ENCODE measurements at places on chromosomes 3 and 15.

DNA sequence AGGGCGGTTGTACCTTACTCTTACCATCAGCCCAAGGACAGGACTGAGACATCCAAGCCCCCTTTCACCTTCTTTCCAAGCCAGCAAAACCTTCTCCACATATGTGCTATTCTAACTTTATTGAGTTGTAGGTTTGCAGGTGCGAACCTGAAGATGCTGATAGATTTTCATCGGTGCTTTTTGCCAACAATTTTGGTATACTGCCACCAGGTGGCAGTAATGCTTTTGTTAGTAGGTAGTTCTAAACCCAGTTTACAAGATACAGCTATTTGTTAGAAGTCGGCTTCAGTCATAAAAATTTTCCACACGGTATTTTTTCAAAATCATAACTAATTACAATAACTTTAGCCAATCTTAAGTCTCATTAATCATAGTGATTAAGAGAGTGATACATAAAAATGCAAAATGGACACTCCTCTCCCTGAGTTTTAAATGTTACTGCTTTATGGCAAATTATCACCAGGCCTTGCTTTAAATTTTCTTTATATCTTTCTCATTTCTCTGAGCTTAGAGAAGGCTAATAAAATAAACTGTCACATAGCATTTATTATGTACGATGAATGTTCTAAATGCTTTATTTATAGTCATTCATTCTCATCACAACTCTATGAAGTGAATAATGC, 636 bp downstream of the TBC1D21 start:
- peak; percentile 60 for DNase-seq

DNA sequence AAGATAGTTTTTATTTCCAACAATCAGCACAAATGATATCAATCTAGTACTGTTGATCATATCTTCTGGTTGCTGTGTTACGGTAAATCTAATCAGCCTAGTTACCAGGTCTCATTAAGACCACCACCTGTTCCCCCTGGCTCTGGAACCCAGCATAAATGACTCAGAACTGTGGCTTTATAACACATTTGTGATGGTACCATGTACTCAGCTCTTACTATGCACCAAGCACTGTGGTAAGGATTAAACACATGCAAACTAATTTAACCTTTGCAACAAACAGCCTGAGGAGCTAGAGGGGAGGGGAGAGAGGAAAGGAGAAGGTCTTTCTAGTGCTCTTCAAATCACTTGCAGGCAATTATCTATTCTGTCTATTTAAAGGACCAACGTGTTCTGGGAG, 173.9 kb upstream of the LMCD1 start:
- DNase-seq: no peak

GRCh38 chr3:87873136-87873535, 185.7 kb downstream of the CGGBP1 start:
- DNase-seq: peak; percentile 53

GRCh38 chr3:154015307-154015706, 105.9 kb upstream of the ARHGEF26 start:
- no peak for DNase-seq

- no peak for DNase-seq
These were observed 31.4 kb downstream of the GPD1L start for GRCh38 chr3:32137870-32138269.

- no peak for DNase-seq
These were observed 65.5 kb downstream of the ADCY5 start for GRCh38 chr3:123383091-123384053.

GRCh38 chr3:22887664-22888291, 315.3 kb upstream of the UBE2E2 start:
- peak; percentile 61 for DNase-seq

- DNase-seq: peak; percentile 47
These were observed 33.0 kb upstream of the DENND4A start for GRCh38 chr15:65824941-65825544.

GRCh38 chr15:57528940-57529565, 62.7 kb upstream of the MYZAP start:
- DNase-seq: no peak

- DNase-seq: no peak
These were observed 71.9 kb upstream of the CHL1 start for GRCh38 chr3:124557-125179.

DNA sequence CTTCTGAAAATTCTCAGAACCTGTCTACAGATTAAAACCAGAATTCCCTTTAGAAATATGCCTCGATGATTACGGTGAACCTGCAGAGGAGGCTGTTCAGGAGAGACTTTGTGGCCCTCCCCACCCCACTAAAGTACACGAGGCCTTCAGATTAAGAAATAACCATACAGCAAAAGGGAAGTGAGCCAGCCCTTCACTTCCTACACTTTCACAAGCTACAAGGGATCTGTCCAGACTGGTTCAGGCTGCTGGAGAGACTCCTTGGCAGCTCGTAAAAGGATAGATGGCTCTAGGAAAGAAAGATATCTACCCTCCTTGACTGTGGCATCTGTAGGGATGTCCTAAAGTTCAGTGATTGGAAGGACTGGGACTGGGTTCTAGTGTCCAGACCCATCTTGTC, 102.6 kb downstream of the ALDH1A2 start:
- DNase-seq: peak; percentile 43

GRCh38 chr15:100692671-100693070, 90.3 kb downstream of the ASB7 start:
- no peak for DNase-seq

DNA sequence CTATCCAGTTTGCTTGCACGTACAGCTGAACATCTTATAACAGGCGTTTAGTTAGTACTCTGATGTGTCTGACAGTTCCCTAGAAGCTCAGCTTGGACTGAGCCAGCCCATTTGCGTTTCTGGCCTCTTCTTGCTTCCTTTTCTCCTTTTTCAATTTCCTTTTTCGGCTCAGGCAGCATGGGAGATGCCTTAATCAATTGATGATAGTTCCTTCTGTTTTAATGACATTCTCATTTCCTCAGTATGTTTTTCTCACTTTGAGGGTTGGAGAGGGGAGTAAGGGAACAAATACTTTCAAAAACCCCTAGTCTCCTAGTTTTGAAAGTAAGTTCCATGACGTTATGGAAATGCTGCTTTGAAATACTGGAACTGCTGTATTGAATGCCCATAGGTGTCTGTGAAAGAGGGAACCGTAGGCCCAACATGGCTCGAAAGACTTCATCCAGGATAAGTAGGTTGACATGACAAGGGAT, 18.9 kb downstream of the IL1RAP start:
- peak; percentile 61 for DNase-seq

- DNase-seq: peak; percentile 88
These were observed 1.1 kb downstream of the TMEM158 start for GRCh38 chr3:45224824-45225464.

GRCh38 chr3:46734773-46735172, 17.1 kb upstream of the PRSS50 start:
- no peak for DNase-seq

- DNase-seq: no peak
These were observed 253.9 kb downstream of the CACNA2D3 start for GRCh38 chr3:54376142-54376807.

DNA sequence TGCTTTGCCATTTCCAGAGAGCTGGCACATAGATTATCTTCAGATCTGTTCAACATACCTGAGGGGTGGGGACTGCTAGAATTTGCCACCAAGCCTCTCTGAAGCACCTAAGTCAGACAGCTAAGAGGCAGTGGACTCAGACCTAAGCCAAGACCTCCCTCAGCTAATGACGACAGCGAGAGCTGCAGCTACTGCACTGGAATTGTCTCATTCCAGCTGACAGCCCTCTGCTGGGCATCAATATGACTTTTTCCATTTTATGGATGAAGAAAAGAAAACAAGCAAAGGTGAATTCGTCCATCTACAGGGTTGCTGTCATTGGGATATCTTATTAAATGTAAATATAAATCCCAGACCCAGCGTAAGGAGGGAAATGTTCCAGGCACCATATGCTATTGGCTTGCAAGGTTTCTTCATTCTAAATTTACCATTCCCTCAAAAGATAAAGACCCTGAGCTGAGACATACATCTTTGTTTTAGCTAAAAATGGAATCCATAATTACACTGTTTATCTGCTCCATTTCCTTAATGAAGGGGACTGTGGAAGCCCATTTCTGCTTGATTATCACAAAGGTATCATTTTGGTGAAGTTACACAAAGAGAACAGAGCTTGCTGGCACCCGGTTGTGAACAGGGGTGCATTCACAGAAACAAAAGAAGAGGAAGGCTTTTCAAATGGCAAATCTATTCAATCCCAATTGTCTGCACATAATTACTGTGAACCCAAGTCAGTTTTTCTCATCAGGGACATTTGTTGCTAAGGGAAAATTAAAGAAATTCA, 85.5 kb upstream of the LRTM1 start:
- DNase-seq: no peak

DNA sequence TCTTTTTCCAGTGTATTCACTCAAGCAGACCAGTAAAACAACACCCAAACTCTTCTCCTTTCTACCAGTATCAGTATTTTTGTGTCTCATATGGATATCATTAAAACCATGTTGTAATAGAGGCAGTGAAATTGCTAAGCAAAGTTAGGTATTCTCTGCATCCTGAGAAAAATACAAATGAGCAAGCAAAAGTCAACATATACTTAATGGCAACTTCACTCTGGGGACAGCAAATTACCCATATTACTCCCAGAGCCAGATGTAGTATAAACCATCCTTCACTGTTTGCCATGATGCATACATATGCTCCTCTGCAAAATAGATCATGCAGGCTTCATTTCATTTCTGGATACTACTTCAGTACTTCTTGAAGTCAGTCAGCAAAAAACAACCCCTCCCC, 22.1 kb downstream of the UBA5 start:
- no peak for DNase-seq

GRCh38 chr3:177229791-177230190, 32.5 kb upstream of the TBL1XR1 start:
- no peak for DNase-seq

DNA sequence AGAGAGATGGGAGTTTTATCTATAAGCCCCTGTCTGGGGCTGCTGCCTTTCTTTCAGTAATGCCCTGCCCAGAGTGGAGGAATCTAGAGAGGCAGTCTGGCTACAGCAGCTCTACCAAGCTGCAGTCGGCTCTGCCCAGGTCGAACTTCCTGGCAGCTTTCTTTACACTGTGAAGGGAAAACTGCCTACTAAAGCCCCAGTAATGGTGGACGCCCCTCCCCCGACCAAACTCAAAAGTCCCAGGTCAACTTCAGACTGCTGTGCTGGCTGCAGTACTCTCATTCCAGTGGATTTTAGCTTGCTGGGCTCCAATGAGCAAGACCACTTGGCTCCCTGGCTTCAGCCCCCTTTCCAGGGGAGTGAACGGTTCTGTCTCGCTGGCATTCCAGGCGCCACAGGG, 65.9 kb upstream of the RARB start:
- no peak for DNase-seq

DNA sequence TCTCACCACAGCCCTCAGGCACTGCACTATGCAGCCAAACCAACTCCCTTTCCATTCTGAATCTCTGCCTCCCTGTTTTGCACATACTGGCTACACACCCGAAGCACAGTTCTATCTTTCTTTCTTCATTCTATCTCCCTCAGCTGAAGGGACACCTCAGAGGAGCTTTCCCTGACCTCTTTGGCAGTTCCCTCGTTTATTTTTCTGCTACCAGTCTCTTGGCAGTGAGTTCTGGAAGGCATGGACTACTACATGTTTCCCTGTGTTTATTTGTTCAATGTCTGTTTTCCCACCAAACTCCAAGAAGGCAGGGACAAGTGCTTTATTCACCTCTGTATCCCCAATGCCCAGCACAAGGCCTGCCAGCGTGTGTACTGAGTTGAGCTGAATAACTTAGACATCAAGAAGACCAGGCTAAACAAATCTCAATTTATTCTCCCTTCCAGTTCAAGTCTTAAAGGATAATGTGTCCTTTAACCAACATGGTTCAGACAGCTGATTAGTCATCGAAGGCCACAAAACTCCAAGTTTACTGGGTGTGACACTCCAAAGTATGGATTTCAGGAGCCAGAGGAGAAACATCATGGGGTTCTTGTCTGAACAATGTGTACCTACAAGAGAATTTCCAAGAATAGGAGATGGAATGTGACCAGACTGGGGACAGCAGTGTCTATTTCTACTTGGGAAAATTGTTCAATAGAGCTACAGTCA, 260.1 kb upstream of the CTNNB1 start:
- DNase-seq: no peak

DNA sequence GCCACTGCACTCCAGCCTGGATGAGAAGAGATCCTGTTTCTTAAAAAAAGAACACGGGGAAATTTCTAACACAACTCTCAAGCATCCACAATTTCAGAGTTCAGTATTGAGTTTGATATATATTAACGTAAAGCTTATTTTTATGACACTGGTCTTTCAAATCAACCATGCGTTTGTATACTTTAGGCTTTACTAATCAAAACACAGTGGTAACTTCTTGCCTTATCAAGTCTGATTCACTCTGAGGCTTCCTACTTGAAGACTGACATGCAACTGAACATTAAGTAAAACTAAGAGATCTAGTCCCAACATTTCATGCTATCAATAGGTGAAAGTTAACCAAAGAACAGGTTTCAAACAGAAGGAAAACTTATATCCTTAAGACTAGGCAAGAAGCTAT, 46.7 kb downstream of the PRTG start:
- DNase-seq: no peak

DNA sequence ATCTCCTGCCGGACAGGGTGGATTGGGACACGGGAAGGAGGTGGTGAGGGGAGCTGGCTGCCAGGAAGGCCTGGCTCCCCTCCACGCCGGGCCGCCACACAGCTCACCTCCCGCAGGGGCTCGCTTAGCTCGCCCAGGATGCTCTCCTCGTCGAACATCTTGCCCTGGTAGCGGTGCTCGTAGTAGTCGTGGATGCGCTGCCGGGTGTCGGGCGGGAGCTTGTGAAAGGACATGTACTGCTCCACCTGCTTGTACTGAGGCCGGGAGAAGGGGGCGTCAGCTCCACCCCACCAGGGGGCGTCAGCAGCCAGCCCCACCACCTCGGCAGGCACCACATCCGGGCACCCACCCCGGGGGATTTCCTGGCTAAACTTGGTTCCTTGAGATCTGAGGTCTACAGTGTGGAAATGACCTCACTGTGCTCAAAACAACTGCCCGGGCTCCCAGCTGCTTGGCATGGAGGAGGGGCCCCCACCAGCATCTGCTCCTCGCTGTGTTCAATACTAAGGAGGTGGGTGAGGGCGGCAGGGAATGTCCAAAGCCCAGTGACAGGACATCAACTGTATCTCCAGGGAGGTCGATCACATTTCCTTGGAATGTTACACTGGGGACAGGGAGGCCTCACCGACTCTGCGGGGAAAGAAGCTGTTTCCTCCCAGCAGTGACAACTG, 43.4 kb downstream of the HCN4 start:
- DNase-seq: peak; percentile 82
